ENCODE measurements at places on chromosomes 13 and 19. TPM values are rescaled to one million over a fixed set of nuclear protein-coding genes. Genes with fewer than 3 reads are reported as not detected.
A peak's percentile ranks its signal among the peaks of the same experiment; 100 is the strongest.

- no peak for DNase-seq
Observed at GRCh38 chr13:35706721-35707120, 230.2 kb upstream of the MAB21L1 start.

DNA sequence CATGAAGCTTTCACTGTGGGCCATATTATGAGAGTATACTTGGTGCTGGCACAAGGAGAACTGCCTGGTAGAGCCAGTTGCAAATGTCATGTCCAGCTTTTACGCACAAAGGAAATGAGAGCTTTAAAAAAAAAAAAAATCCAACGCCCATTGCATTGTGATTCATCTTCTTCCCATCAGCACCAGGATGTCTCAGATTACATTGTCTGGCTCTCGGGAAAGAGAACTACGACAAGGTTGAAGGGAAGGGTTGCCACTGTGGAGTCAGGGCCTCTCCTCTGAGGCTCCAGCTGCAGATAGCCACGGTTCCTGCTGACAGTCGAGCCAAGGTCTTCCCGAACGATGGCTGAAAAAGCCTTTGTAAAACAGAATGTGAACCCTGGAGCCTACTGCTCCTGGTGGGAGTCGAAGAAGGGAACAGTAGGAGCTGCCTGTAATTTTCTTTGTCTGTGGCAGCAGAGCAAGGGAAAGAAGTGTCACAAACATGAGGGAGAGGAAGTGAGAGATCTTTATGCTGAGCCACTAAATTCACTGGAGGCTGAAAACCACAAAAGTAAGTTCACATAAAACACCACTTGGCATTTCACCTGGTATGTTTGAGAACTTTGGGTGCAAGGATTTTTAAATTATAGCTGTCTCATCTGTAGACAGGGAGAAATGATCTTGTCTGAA is 704.7 kb downstream of the DIAPH3 start:
- DNase-seq = peak; percentile 51

The LRRC63 gene
- total RNA-seq = not detected

The ZNF681 gene
- not detected for total RNA-seq

- no peak for DNase-seq
Observed at GRCh38 chr19:19223636-19224035, 11.9 kb downstream of the NCAN start.

The CEACAM16 gene
- total RNA-seq = not detected

The SYNGR4 gene
- not detected for total RNA-seq

The TBXA2R gene
- total RNA-seq = not detected

DNA sequence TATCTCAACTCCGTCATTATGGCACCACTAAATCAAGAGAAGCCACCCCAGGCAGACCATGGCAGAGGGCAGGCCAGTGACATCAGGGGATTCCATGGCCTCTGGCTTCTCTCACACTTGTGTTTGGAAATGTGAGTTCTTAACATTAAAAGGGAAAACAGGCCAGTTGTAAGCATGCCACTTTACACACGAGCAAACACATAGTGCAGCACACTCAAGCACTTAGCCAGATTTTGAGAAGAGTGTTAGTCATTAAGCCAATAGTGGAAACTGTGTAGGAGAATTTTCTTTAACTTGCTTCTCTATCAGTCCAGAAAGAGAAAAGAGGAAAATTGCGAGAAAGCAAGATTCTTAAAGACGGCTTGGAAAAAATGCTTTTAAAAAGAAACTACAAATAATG is 401.5 kb downstream of the TDRD3 start:
- no peak for DNase-seq

DNA sequence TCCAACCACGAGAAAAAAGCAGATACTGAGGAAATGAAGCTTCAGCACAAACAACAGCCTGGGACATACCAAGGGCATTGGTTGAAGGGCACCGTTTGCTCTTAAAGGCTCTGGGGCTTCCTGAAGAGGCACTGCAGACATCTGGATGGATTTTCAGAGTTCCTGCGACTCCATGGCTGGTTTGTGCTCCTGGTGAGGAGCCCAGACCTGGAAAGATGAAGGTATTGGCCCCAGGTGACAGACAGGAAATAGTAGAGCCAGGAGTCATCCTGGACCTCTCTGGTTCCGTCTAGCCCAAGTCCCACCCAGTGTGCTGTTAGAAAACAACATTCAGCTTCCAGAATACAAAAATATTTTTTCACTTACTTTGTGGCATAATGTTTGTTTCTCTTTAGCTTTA is 6.3 kb downstream of the IL17D start:
- peak; percentile 18 for DNase-seq

- DNase-seq = no peak
Observed at GRCh38 chr13:90592943-90593342, 754.5 kb upstream of the MIR17HG start.

The MYH14 gene
- not detected for total RNA-seq

The B3GNT3 gene
- 0.40 TPM for total RNA-seq

The CSNK1A1L gene
- not detected for total RNA-seq

DNA sequence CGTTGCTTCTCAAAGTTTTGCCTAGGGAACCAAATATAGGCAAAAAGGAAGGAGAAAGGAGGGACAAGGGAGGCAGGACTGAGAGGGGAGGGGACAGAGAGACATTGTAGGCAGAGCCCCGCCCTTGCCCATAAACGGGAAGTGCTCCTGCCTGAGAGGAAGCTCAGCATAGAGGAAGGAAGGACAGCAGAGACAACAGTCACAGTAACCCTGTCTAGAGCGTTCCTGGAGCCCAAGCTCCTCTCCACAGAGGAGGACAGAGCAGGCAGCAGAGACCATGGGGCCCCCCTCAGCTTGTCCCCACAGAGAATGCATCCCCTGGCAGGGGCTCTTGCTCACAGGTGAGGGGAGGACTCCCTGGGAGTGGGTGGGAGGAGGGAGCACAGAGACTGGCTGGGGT is at the start of gene CEACAM21:
TSS of gene CEACAM21 (plus strand) at position 169 of the 400 bp plus-strand sequence. CDS start at position 278, 109 bp downstream.
- no peak for DNase-seq

DNA sequence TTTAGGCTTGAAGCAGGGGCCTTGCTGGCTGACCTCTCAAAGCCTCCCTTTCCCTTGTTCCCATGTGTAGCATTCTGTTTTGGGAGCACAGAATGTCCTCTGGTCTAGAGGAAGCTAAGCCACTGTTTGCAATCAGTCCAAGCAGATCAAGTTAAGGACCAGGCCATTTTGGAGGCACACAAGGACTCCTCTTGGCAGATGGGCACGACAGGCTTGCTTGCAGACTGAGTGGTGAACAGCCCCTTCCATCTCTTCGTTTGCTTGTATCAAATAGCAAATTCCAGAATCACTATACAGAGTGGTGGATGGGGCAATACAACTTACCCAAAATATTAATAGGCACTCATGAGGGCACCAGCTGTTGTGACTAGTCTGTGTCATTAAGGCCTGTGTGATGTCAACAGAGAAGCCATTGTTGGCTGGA is 215.5 kb upstream of the SERP2 start:
- DNase-seq = no peak

DNA sequence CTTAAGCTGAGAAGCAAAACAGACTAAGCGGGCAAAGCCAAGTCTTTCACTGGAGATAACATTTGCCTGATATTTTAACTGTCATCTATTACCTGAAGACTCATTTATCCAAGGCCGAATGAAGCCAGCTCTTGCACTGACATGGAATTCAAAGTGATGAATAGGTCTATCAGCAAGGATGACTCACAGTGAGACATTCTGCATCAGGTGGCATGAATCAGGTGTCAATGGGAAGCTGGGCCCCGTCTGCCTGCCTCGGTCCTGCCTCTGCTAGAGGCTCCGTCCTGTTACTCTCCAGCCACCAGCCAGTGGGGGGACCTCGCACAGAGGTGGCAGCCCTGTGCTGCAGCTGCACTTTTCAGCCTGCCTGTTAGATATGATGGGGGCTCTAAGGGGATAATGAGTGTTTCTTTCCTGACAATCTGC is 23.5 kb downstream of the STARD13 start:
- DNase-seq = peak; percentile 85

The LGALS14 gene
- not detected for total RNA-seq

The RFPL4AL1 gene
- not detected for total RNA-seq

The SLC15A1 gene
- not detected for total RNA-seq

The C19orf44 gene
- total RNA-seq = 9.0 TPM

DNA sequence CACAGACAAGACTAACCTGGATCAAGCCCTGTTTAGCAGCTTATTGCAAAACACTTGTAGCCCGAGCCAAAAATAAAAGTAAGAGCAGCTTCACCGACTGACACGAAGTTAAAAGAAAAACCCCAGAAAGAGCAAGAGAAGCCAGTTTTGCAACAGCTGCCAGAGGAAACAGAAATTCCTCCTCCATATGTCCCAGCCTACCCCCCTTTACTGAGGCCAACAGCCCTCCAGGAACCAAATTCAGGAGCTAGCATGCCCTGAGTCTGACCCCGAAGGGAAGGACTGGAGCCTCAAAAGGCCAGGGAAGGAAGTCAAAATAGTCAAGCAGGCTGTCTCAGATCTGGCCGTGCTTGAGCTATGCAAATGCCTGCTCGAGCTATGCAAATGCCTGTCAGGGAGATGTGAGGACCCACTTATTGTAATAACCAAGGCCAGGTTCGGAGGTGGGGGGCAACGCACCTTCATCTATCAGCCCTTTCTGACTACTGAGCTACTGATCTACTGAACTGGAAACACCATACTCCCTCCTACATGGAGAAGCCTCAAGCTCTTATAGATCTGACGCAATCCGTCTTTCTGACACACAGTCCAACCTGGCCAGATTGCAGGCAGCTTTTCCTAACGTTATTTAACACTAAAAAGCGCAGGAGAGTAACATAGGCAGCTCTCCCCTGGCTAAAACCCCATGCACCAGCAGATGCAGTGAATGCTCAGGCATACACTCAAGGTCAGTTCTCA is 6.7 kb downstream of the SIGLEC11 start:
- DNase-seq = peak; percentile 18

The LILRB5 gene
- total RNA-seq = not detected

The CALM3 gene
- total RNA-seq = 120 TPM

- DNase-seq = peak; percentile 50
Observed at GRCh38 chr19:5154129-5154798, 185.4 kb downstream of the KDM4B start.

GRCh38 chr19:16594131-16594586 is 21.9 kb upstream of the SLC35E1 start:
- DNase-seq = no peak

- DNase-seq = no peak
Observed at GRCh38 chr19:15825753-15826152, 10.3 kb upstream of the OR10H1 start.

- no peak for DNase-seq
Observed at GRCh38 chr19:56765137-56765536, 75.4 kb downstream of the PEG3 start.

The KISS1R gene
- not detected for total RNA-seq

DNA sequence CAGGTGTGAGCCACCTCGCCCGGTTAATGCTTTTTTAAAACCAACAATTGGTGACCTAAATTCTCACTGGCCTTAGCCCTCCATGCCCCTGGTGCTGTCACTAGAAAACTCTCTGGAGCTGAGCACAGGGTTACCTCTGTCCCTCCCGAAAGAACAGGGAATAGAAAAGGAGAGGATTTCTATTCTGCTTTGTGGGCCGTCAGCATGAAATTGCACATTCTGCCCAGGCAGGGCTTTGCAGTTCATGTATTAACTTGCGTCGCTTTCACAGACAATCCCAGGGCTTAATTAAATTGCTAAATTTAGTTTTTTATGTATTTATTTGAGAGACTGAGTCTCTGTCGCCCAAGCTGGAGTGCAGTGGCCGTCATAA is 583 bp upstream of the ZNF480 start:
- no peak for DNase-seq

DNA sequence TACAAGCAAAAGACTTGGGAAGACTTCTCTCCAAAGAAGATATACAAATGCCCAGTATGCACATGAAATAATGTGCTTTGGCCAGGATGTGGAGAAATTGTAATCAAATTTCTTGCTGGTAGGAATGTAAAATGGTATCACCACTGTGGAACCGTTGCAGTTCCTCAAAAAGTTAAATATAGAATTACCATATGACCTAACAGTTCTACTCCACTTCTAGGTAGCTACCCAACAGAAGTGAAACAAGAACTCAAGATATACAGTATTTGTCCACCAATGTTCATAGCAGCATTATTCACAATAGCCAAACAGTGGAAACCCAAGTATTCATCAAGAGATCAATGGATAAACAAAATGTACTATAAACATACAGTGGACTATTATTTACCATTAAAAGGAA is 95.0 kb upstream of the KLF5 start:
- no peak for DNase-seq

The ZNF229 gene
- total RNA-seq = 2.6 TPM

- DNase-seq = no peak
Observed at GRCh38 chr13:51727634-51728274, 76.2 kb downstream of the DHRS12 start.

The VSTM2B gene
- total RNA-seq = not detected

The CYP2A7 gene
- total RNA-seq = not detected

GRCh38 chr19:19562665-19563347 is 24.7 kb downstream of the CILP2 start:
- no peak for DNase-seq

DNA sequence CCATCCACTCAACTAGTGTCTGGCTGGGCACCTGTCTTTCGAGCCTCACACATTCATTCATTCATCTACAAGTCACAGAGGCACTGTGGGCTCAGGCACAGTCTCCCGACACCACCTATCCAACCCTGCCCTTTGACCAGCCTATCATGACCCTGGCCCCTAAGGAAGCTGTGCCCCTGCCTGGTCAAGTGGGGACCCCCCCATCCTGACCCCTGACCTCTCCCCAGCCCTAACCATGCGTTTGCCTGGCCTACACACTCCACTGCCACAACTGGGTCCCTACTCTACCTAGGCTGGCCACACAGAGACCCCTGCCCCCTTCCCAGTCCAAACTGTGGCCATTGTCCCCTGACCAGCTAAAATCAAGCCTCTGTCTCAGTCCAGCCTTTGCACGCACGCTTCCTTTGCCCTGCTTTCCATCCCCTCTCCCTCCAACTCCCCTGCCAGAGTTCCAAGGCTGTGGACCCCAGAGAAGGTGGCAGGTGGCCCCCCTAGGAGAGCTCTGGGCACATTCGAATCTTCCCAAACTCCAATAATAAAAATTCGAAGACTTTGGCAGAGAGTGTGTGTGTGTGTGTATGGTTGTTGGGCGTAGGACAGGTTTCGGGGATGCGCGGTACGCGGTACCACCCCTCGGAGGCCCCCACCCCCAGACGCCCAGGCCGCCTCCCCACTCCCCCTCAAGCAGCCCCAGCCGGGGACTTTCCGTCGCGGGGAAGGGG is 404 bp upstream of the IL27RA start:
- DNase-seq = no peak

- DNase-seq = peak; percentile 4
Observed at GRCh38 chr13:29993716-29994488, 143.5 kb upstream of the UBL3 start.

DNA sequence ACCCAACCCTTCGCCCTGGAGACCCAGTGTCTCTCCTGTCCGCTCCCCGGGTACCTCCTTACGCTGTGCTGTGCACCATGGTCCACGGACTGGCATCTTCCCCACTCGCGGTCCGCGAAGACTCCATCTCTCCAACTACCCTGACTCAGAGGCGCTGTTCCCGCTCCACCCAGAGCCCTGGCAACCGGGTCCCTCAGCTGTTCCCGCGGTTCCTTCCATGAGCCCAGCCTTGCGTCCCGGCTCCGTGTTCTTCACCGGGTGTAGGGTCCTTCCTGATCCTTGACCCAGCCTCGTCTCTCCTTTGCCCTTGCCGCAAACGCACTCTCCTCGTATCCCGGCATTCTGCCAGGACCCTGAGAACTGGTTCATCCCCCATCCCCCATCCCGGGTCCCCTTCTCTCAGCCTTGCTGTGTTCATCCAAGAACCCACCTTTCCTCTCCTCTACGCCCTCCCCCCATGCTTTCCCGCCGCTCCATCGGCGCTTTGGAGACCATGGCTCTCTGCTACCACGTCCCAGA is 664 bp downstream of the ICAM5 start:
- DNase-seq = peak; percentile 18

- DNase-seq = peak; percentile 80
Observed at GRCh38 chr19:48543121-48543710, 8.8 kb upstream of the SULT2B1 start.

The CEACAM6 gene
- not detected for total RNA-seq

Measured in MCF 10A (cell line).